ENCODE measurements at places on chromosomes 1 and 21. TPM values are rescaled to one million over a fixed set of nuclear protein-coding genes. Genes with fewer than 3 reads are reported as not detected.

The OR2L5 gene
- total RNA-seq = 0.31 TPM

The DCDC2B gene
- total RNA-seq = 0.81 TPM

The PCSK9 gene
- 1.9 TPM for total RNA-seq

The SLC6A17 gene
- total RNA-seq = 4.5 TPM

- no peak for DNase-seq
Measured at GRCh38 chr1:33302325-33302724, 18.6 kb downstream of the A3GALT2 start.

DNA sequence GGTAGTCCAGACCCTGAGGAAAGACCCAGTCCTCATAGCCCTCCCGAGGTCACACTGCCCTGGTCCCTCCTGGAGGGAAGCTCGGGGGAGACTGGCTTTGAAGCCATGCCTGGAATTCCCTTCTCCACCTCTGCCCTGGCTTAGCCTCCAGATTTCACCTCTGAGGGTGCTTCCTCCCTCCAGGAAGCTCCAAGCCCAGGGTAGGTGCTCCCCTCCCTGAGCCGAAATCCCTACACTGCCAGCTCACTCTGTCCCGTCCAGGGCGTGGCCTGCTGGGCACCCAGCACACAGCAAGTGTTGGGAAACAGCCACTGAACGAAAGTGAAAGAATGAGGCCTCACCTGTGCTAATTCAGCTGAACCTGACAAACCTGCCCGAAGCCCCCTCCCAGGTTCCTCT, 6.0 kb upstream of the TNFRSF25 start:
- no peak for DNase-seq

DNA sequence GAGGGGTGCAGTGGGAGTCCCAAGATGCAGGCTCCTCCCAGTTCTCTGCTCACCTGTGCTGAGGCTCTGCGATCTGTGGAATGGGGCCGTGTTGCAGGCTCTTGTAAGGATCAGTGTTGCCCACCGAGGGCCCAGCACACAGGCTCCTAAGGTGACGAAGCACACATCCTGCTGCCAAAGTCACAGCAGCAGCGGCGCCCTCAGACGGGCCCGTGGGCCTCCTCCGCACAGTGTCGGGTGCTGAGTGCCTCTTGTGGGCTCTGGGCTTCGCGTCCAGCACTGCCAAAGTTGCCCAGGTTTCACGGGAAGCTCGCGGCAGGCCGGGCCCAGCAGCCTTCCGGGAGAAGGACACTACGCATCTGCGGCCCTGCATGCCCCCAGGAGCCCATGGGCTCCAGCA, 72.1 kb upstream of the ABCG1 start:
- no peak for DNase-seq

DNA sequence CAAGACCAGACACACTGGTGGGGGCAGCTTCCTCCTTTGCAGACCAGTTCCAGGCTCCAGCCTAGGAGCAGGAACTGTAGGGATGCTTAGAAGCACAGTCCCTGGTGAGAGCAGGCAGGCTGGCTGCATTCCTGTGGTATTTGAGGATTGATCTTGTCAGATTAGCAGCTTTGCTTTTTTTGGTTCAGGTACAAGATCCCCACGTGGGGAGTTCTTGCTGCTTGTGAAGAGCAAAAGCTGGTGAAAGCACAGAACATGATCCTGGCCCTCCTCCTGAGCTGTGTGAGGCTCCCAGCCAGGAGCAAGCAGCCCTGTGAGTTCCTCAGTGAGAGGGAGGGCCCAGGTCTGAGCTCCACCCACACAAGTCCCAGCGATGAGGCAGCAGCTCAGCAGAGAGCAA, 75.3 kb upstream of the ARTN start:
- DNase-seq = peak; percentile 74

DNA sequence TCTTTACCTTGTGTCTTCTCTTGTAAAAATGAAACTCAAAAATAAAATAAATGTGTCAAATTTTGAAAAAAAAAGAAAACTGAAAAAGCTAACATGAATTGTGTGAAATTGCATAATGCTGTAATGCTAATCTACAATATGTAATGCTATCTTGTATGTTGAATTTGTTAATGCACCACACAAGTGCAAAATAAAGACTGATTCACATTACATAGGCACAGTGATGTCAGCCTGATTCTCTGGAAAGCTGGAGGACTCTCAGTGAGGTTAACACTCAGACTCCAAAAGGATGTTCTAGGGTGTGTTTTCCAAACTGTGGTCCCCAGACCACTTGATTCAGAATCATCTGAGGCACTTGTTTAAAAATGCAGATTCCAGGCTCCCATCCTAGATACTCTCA, 25.6 kb downstream of the SYT11 start:
- DNase-seq = no peak

GRCh38 chr1:178192686-178193085, 98.8 kb downstream of the RASAL2 start:
- DNase-seq = peak; percentile 16

GRCh38 chr1:114224196-114224907, 70.7 kb upstream of the SYT6 start:
- DNase-seq = peak; percentile 25

- DNase-seq = no peak
Measured at GRCh38 chr1:27380224-27380623, 2.9 kb downstream of the CD164L2 start.

DNA sequence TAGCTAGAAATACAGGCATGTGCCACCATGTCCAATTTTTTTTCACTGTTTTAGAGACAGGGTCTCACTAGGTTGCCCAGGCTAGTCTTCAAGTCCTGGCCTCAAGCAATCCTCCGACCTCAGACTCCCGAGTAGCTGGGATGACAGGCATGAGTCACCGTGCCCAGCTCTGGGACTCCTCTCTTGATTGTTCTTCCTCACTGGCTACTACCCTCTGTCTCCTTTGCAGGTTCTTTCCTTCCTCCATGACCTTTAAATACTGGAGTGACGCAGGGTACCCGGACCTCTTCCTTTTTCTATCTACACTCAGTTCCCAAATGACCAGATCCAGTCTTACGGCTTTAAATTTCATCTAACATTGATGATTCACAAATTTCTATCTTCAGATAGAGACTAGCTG, 34.9 kb downstream of the ASH1L start:
- no peak for DNase-seq

GRCh38 chr1:186093437-186093836, 281.6 kb downstream of the TPR start:
- DNase-seq = no peak

DNA sequence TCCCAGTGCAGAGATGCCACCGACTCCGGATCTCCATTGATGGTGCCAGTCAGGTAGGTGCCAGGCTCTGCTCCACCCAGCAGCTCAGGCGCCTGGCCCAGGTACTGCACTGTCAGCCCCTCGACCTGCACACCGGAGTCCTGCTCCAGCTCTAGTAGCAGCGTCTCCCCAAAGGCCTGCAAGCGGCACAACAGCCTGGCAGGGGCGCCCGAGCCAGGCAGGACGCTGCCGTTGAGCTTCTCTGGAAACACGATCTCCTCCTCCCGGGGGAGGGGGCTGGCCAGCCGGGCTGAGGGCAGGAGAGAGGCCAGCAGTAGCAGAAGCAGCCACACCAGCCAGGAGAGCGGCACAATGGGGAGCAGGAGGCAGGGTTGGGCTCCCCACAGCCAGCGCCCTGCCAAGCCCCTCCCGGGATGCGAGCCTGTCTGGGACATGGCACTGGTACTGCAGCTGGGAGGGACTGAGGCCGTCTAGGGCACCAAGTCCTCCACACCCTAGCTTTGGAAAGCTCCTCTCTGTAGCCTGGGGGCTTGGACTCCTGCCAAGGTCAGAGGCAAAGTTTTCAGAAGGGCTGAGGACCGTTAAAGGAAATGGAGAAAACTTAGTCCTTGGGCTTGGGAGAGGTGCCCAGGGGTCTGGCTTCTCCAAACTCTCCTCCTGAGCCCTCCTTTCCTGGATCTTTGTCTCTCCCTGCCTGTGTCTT, 509 bp downstream of the ADAMTS4 start:
- no peak for DNase-seq

Measured in testis (tissue), 5 donors.